Dermis blood vessel endothelial cell (primary cell): ENCODE measurements at places on chromosomes 6 and 20.

- no peak for DNase-seq
These were observed 65.2 kb downstream of the PPP1R14C start for GRCh38 chr6:150207931-150208570.

DNA sequence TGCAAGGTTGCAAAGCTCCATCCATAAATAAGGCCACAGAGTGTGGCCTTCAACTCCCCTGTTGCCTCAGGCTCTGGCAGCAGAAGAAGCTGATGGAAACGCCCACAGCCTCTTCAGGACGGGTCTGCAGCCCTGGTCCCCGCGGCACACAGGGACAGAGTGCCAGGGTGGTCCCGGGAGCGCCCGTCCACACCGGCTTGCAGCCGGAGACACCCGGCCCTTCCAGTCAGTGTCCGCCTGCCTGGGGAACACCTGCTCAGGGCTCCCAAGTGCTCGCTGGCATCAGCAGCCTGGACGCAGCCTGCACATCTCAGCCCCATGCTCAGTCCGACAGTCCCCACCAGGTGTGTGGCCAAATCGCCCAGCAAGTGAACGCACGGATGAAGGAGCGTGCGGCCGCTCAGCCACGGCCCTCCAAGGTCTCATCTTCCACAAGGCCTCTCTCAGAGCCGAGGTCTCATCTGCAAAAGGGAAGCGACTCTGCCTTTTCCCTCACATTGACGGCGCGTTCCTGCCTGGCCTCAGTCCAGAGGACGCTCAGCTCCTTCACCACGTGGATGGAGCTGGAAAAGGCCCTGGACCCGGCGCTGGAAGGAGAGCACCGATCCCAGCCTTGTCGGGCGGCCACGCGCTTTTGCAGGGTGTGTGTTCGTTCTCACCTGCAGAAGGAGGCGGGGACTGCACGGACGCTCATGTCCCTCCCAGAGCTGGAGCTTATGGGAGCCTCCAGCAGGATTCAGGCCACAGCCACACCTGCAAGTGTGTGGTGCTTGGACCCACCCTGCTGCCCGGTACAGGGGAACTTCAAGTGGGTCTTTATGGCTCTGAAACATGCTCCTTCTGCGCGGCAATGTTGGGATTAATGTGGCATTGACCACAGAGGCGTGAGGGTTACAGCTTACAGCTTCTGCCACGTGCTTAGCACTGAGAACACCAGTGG is 180.4 kb downstream of the DLL1 start:
- DNase-seq = no peak

- no peak for DNase-seq
These were observed 516.7 kb upstream of the RNF217 start for GRCh38 chr6:124445581-124445980.

- no peak for DNase-seq
These were observed 45.7 kb downstream of the ILRUN start for GRCh38 chr6:34650823-34651222.

GRCh38 chr20:17622851-17623508 is 53.1 kb downstream of the DSTN start:
- no peak for DNase-seq

GRCh38 chr20:44727039-44727438 is 11.9 kb downstream of the CCN5 start:
- DNase-seq = no peak

DNA sequence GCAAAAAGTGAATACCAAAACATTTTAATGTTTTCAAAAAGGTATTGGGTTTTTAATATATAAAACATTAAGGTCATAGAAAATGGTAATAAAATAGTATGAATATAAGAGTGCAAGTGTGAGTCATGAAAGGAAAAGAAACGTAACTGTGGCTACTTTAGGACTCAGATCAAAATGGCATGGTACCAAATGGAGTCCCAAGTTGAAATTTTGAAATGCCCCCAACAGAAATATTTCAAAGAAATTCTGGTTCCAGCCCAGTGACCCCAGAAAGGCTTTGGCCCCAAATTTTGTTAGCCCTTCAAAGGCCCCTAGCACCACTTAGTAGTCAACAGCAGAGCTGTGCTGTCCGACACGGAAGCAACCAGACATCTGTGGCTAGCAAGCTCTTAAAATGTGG is 6.0 kb downstream of the COL12A1 start:
- no peak for DNase-seq

- DNase-seq = no peak
These were observed 339.6 kb upstream of the PRDM1 start for GRCh38 chr6:105746509-105746908.

DNA sequence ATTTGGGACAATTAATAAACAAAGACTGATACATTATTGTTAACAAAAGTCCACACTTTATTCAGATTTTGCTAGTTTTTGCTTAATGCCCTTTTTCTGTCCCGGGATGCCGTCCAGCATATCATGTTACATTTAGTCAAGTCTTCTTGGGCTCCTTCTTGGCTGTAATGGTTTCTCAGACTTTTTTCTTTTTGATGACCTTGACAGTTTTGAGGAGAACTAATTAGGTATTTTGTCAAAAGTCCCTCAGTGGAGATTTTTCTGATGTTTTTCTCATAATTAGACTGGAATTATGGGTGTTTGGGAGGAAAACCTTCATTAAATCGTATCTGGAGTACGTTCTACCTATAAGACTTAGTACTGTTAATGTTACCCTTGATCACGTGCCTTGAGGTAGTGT is 177.2 kb downstream of the MCHR2 start:
- no peak for DNase-seq

GRCh38 chr6:4316867-4317400 is 181.6 kb upstream of the ECI2 start:
- DNase-seq = peak; percentile 93

DNA sequence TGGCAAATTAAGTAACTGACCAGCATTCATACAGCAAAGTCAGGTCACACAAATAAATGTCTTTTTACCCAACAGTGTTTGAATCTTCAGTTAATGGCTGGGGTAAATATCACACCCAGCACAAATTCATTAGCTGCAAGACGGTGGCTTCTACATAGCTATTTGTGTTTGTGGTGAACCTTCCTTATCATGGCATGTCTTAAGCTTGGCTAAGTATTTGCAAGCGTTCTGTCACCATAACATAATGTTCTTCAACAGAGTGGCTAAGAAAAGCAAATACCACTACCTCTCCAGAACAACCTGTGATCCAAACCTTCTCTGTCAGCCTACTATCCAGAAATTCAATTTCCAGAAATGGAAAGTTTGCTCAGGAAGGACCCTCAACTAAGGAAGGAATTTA is 255.6 kb upstream of the TAB2 start:
- no peak for DNase-seq

DNA sequence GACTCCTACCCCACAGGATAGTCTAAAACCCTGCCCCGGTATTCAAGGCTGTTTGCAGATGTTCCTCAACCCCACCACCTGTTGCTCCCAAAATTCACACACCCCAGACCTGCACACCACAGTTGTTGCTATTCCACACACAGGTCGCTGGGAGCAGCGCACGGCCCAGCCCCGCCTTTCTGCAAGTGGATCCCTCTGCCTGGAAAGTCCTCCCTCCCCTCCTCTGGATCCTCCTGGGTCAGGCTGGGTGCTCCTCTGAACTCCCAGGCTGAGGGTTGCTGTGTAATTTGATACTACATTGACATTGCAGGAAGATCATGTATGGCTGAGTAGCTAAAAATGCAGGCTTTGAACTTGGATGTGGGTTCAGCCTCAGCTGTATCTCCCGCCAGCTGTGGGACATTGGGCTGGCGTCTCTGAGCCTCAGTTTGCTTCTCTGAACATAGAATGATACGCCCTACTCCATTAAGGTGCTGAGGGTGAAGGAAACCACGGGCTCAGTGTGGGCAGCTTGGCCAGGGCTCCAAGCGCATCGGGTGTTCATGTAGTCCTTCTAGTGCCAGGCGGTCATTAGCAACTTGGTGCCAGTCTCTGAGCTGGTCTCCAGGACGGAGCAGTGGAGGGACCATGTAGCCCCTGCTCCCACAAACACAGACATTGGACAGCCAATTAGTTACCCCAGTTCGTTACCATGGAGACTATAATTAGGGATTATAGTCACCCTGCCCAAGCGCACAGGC is 13.9 kb upstream of the CCN5 start:
- no peak for DNase-seq

GRCh38 chr20:21708738-21709534 is 3.5 kb downstream of the PAX1 start:
- no peak for DNase-seq

- no peak for DNase-seq
These were observed 184.3 kb downstream of the TAF4 start for GRCh38 chr20:61881416-61881815.

DNA sequence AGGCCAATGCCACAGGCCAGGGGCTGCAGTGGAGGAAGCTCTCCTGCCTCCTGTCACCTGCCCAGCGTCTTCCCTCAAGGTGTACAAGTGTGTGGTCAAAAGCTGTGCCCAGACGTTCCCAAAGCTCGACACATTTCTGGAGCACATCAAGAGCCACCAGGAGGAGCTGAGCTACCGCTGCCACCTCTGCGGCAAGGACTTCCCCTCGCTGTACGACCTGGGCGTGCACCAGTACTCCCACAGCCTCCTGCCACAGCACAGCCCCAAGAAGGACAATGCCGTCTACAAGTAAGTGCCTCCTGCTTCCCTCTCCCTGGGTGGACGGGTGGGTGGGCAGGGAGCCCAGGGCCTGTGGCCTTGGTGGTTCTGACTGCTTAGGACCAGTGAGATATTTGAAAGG is 38.2 kb downstream of the ZNF341 start:
- no peak for DNase-seq

- peak; percentile 74 for DNase-seq
These were observed 11.5 kb upstream of the CDKN1A start for GRCh38 chr6:36666826-36667591.

GRCh38 chr6:142112451-142113061 is 20.2 kb upstream of the GJE1 start:
- peak; percentile 88 for DNase-seq

DNA sequence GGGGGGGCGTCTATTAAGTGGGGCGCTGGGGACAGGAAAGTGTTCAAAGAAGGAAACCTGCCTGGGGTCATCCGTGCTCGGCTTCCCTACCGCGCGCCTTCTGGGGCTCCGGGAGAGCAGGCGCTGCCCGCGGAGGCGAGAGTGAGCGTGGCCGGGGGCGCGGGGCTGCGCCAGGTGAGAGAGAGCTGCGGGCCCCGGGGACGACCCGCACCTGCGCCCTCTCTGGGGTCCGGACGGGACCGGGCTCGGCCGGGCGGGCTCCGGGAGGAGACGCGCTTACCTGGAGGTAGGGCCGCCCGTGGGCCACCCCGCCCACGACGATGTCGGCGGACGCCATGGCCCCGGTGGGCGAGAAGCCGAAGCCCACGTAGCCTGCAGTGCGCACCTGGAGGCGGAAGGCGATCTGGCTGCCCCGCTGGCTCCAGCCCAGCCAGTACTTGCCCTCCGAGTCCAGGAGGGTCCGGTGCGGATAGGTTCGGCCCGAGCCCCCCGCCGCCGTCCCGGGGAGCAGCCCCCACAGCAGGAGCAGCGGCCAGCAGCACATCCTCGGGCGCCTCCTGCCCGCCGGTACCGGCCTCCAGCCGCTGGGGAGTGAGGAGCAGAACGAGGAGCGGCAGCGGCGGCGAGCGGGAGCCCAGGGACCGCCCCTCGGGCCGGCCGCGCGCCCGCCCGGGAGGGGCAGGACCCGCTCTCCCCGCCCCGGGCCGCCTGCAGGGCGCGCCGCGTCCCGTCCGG is at the start of gene MOXD1:
TSS of gene MOXD1 (minus strand) at position 593 of the 735 bp plus-strand sequence. CDS start at position 544, 49 bp downstream.
- peak; percentile 30 for DNase-seq

- peak; percentile 42 for DNase-seq
These were observed 6.7 kb downstream of the TGIF2 start for GRCh38 chr20:36579996-36580545.

DNA sequence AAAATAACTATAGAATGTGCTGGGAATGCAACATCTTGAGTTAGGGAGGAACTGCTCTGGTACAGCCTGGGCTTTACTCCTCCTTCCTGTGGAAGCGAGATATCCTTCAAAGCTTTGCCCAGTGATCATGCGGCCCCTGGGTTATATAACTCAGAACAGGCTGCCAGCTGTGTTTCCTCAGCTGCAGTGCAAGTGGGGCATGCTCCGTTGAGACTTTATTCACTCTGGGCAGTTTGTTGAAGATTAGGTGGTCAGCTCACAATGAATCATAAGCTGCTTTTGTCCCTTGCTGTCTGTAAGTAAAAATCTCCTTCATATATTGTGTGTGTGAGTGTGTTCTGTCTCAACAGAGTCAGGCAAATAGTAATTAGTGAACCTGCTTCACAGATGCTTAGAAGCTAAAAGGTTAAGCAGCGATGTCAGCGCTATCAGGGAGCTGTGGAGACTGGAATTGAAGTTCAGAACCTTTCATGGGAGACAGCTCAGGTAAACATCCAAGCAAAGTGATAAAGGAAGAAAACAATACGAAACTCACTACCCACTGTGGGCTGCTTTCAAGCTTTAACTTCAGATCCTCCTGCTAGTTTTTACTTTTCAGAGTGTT is 688.4 kb downstream of the HTR1B start:
- DNase-seq = peak; percentile 45

DNA sequence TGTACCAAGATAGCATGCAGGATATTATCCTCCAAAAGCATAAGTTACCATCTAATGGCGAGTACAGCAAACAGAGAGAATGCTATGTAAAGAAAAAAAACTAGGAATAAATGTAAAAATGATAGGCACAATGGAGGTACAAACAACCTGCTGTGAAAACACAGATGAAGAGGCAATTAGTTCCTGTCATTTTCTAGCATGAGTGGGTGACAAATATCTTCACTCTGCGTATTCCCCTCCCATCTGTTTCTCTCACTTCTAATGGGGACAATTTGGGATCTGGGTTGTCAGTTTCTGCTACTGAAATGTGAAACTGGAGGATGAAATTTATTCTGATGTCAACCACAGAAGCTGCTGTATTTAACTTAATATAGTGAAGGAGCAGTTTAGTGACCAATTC is 11.7 kb upstream of the PTPRK start:
- DNase-seq = no peak

DNA sequence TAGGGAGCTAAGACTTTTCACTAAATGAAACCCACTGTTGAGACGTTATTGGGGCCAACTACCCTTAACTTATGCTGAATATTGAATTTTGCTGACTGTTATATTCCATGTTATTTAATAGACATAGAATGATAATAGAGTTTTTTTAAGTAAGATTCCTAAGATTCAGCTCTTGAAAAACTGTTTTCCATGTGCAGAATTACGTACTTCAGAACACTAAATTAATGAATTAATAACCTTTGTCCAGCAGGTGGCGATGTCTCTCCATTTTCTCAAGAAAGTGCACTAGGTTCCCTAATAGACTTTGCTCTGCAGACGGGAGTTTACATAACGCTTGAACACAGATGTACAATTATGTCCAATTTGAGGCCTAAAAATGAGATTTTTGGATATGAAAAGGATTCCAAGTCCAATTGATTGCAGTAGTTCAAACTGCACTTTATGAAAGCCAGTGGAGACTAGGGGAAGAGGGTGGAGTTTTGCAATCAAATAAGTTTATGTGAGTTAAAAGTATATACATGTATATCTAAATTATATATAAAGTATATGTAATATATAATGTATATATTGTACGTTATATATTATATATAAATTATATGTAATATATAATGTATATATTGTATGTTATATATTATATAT is 282.1 kb downstream of the UST start:
- DNase-seq = peak; percentile 95

GRCh38 chr6:108535114-108535742 is 25.5 kb upstream of the FOXO3 start:
- no peak for DNase-seq
